Activated CD8-positive, alpha-beta memory T cell treated with anti-CD3 and anti-CD28 coated beads for 48 hours (primary cell): ENCODE measurements at places on chromosomes 1 and 21.

- no peak for DNase-seq
These were observed 53.2 kb upstream of the PARP1 start for GRCh38 chr1:226461087-226461486.

DNA sequence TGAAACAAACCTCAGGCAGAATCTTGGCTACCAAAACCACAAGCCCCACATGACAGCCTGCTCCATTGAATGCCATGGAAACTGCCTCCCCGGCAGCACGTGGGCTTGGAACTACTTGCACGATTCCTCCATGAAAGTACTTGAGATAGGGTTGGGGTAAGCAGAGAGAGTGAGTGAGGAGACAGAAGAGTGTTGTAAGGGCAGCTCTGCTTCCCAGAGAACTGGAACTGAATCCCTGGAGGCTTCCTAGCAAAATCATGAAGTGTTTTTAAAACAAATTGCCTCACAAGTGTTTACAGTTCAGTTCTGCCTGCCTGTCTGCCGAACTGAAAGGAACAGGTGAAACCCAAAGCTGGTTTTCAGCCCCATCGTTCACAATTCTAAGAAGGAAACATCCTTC, 35.3 kb upstream of the DNASE2B start:
- no peak for DNase-seq

DNA sequence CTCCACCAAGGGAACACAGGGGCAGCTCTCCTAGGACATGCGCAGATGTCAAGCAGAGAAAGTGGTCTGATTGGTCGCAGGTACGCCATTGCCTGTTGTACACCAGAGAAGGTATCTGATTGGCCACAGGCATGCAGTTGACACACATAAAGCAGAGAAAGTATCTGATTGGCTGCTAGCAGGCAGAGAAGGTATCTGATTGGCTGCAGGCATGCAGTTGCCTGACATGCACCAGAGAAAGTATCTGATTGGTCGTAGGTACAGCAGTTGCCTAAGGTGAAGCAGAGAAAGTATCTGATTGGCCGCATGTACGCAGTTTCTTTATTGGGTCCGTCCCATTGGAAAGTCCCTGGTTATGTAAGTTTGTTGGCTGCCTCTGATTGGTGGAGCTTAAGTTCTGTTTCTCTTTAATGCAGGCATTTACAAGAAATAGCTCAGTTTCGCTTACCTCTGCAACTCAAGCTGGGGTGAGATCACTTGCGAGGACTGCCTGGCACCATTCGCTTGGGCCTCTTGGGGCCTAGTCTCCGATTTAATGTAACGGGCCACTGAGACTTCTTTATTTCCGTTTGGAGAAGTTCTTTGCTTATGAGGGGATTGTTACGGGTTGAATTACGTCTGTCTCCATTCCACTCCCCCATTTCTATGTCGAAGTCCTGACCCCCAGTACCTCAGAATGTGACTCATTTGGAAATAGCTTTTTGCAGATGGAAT, 74.2 kb downstream of the SIK1 start:
- no peak for DNase-seq

DNA sequence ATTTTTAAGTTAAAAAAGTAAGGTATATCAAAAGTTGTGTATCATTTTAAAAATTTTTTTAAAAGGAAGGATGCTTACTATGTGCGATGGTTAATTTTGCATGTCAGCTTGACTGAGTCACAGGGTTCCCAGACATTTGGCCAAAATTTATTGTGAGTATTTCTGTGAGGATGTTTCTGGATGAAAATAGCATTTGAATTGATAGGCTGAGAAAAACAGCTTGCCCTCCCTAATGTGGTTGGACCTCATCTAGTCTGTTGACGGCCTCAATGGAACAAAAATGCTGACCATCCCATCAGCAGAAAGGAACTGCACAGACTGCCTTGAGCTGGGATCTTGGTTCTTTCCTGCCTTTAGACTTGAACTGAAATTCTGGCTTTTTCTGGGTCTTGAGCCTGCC, 724.5 kb downstream of the NCAM2 start:
- DNase-seq, result no peak
